Muscle of arm (tissue), 14 donors: ENCODE measurements at places on chromosomes 7 and 10.

DNA sequence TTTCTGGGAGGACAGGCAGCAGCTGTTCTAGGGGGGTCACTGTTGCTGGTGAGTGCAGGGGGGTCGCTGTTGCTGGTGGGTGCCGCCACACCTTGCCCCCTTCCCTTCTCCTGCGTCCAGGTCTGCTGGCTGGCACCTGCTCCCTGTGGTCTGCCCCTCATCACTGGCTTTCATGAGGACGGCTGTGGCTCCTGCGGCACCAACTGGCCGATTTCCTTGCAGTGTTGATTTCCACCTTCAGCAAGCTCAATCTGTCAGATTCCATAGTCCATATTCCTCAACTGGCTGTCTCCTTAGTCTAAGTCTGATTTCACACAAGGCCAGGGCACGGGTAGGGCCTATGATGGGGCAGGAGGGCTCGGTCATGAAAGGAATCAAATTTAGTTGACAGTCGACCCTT is 23.4 kb upstream of the GRB10 start:
- DNase-seq: no peak

GRCh38 chr7:108002726-108003598 is at the start of gene LAMB1:
TSS of gene LAMB1 (minus strand) at chr7:108003161. CDS start at chr7:108002885, 276 bp downstream.
- DNase-seq: peak; percentile 80

DNA sequence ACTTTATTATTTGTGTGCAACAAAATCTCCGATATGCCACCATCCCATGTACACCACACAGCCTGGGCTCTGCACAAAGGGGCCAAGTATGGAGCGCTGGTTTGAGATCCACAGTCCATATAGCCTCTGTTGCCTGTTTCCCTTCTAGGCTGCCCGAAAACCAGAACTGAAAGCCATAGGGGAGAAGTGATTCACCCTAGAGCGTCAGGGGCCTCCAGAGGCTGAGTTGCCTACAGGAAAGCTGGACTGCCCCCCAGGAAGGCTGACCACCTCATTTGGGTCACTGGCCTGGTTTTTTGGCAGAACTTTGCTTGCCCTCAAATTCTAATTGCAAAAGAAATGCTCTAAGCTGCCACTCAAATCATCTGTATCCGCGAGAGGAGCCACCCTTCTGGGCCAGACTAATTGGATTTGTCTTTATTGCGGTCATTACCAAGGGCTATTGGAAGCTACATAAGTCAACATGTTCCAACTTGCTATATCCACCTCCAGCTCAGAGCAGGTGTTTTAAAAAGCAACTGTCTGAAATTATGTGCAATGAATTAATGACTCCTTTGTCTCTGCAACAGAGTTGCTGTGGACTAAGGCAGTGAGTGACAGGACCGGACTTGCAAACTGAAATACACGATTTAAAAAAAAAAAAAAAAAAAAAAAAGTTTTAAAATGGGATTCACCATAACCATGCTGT is 28.3 kb upstream of the FRMD4A start:
- DNase-seq: no peak

DNA sequence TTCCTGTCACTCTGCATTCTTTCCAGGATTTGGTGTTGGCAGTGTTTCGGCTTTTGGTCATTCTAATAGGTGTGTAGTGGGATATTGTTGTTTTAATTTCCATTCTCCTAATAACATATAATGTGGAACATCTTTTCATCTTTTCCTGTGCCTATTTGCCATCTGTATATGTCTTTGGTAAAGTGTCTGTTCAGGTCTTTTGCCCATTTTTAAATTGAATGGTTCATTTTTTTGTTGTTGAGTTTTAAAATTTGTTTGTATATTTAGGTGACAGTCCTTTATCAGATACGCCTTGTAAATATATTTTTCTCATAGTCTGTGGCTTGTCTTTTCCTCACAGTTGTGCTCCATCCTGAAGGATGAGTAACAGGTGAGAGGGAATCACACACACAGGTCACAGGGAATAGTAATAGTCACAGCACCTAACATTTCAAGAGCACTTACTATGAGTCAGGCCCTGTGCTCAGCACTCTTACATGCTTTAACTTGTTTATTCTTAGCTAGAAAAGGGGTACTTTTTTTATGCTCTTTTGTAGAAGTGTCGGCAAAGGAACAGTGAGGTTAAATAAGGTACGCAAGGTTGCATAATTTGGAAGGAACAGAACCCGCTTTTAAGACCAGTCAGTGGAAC is 117.1 kb upstream of the GATA3 start:
- no peak for DNase-seq

GRCh38 chr7:8391353-8392062 is 41.9 kb upstream of the NXPH1 start:
- no peak for DNase-seq

- no peak for DNase-seq
Measured at GRCh38 chr7:33936503-33936902, 31.2 kb downstream of the BMPER start.

DNA sequence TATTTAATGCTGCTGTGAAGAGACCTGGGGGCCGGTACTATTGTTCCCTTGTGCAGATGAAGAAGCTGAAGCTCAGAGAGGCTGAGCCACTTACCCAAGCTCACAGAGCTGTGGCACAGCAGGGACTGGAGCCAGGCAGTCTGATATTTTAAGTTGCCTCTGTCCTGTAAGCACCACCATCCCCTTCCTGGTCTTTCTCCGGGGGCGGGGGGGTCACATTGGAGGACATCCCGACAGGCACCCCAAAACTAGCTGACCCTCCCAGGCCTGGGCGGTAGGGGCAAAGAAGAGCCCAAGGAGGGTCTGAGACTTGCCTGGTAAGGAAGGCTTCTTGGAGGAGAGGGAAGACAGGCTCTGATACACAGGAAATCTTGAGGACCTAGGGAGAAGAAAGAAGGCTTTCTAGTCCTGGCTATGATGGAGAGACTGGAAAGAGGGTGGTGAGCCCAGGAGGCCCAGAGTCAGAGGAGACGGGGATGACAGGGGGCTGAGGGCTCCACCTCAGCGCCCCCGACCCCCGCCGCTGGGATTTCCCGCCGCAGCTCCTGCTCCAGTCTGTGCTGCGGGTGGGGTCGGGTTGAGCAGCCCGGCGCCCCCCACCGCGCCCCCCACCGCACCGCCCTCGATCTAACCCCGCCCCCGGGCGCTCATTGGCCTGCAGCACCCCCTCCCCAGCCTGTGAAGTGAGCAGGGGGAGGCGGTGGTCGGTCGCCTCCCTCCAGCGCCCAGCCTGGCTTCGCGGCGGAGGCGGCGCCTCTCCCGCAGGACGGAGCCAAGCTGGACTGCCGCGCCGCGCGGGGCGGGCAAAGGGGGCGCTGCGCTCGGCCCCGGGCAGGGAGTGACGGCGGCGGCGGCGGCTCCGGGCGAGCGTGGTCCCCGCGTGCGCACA is at the start of gene ADCYAP1R1:
ADCYAP1R1 (plus strand) TSS at position 711 of the 889 bp plus-strand sequence. CDS start 10,957 bp downstream, outside the sequence.
- peak; percentile 52 for DNase-seq
